ENCODE measurements at places on chromosomes 5 and 9. TPM values are rescaled to one million over a fixed set of nuclear protein-coding genes. Genes with fewer than 3 reads are reported as not detected.

The NR2F1-AS1 gene
- total RNA-seq = 3.8 TPM

DNA sequence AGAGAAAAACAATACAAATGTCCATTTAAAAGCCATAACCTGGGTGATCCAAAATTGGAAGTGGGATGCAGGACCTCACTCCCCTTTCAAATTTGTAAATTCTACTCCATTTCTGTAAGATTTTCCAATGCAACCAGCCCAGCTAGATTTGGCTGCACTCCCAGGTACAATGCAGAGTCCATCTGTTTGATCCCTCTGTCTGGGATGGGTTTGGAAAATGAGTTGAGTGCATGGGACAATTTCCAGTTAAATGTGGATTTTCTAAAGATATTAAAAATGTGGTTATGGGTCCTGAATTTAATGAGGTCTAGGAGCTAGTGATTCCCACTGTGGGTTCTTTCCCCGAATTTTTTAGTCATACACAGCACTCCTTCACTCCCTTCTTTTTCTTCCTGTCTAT, 104.0 kb upstream of the ATP10B start:
- no peak for DNase-seq
- no peak overlapping the region for H3K4me3 ChIP-seq
- H3K27ac ChIP-seq = no peak overlapping the region
- H3K27me3 ChIP-seq = no peaks in the 10 kb centered on the region
- no peaks in the 10 kb centered on the region for H3K36me3 ChIP-seq

DNA sequence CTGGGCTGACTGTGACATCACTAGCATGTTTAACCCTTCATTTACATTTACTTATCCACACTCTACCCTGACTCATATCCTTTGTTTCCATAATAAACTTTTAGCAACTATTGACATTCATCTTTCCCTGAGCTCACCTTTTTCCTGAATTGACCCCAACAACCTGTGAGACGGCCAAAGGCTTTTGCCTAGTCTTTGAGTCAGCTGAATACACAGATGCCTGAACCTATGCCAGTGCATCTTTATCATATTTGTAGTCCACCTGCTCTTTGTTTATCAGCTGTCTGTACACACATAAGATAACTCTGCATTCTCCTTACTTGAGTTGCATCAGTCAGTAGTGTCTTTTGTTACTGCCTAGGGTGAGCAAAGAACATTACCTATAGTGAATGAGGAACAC, 128.5 kb upstream of the HMHB1 start:
- H3K36me3 ChIP-seq = no peaks in the 10 kb centered on the region
- H3K27me3 ChIP-seq = no peaks in the 10 kb centered on the region
- no peaks in the 10 kb centered on the region for H3K4me1 ChIP-seq
- no peak overlapping the region for H3K27ac ChIP-seq

The TBC1D2 gene
- total RNA-seq = 17.5 TPM

- DNase-seq = no peak
- H3K27ac ChIP-seq = no peak overlapping the region
- H3K27me3 ChIP-seq = no peaks in the 10 kb centered on the region
- no peak overlapping the region for H3K4me3 ChIP-seq
- no peaks in the 10 kb centered on the region for H3K4me1 ChIP-seq
Measured at GRCh38 chr5:173984218-173984617, 4.8 kb upstream of the C5orf47 start.

DNA sequence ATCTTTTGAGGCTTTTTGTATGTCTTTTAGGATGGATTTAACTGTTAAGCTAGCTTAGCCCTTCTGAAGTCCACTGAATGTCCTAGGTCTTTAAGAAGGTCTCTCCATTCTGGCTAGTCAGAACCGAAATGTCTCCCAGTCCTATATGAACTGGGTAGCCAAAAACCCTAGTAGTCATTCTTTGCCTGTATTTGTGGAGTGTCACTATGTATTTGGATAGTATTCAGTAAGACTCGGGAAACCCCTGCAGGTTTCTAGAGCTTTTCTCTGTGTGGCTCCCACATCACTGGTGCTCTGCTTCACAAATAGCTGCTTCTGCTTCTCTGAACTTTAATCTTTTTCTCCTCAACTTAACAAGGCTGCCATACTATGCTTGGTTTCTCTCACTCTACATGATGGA, 68.0 kb downstream of the RIC1 start:
- no peak overlapping the region for H3K4me3 ChIP-seq
- no peak overlapping the region for H3K27ac ChIP-seq
- H3K4me1 ChIP-seq = peaks cover 4% of the 10 kb centered on the region
- no peaks in the 10 kb centered on the region for H3K36me3 ChIP-seq
- DNase-seq = no peak

GRCh38 chr9:124001866-124002525, 9.6 kb upstream of the LHX2 start:
- peaks cover 36% of the 10 kb centered on the region for H3K27me3 ChIP-seq
- no peaks in the 10 kb centered on the region for H3K4me1 ChIP-seq
- no peaks in the 10 kb centered on the region for H3K36me3 ChIP-seq
- no peak overlapping the region for H3K27ac ChIP-seq

The KCNN2 gene
- total RNA-seq = 17.4 TPM

DNA sequence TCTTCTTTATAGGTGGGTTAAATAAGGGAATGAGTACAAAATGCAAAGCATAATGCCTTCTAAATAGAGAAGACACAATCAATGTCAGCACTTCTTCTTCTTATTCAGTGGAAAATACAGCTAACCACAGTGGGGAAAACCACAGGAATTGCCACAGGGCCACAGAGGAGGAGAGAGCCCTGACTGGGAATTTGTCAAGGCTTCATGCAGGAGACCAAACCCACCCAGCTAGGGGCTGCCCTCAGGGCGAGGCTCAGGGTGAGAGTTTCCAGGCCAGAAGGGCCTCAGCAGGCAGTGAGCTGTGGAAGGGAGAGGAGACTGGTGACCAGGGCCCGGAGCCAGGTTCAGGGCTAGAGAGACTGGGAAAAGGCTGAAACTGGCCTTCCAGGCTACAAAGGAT, 279.1 kb downstream of the MSX2 start:
- no peak overlapping the region for H3K4me3 ChIP-seq
- no peaks in the 10 kb centered on the region for H3K36me3 ChIP-seq

The DDX4 gene
- not detected for total RNA-seq

GRCh38 chr9:4228606-4229005, 71.3 kb downstream of the GLIS3 start:
- no peaks in the 10 kb centered on the region for H3K4me1 ChIP-seq
- no peak overlapping the region for H3K27ac ChIP-seq

The BARHL1 gene
- not detected for total RNA-seq

GRCh38 chr5:67493676-67494075, 297.1 kb upstream of the CD180 start:
- H3K4me3 ChIP-seq = no peak overlapping the region
- H3K36me3 ChIP-seq = no peaks in the 10 kb centered on the region
- DNase-seq = peak; percentile 68
- H3K4me1 ChIP-seq = no peaks in the 10 kb centered on the region
- H3K27ac ChIP-seq = no peak overlapping the region

The PITX1 gene
- not detected for total RNA-seq
